GM23248 (cell line): ENCODE measurements at places on chromosomes 2 and 18. TPM values are rescaled to one million over a fixed set of nuclear protein-coding genes. Genes with fewer than 3 reads are reported as not detected.
A peak's percentile ranks its signal among the peaks of the same experiment; 100 is the strongest.

DNA sequence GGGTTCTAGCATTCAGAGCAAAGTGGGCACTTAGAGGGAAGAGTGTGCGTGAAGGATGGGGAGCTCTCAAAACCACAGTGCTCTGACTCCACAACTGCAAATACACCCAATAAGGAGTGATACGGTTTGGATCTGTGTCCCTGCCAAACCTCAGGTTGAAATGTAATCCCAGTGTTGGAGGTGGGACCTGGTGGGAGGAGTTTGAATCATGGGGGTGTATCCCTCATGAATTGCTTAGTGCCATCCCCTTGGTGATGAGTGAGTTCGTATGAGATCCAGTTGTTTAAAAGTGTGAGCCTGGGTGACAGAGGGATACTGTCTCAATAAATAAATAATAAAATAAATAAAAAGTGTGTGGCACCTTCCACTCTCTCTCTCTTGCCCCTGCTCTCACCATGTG lies 50.3 kb upstream of the CCDC85A start:
- no peak for DNase-seq

DNA sequence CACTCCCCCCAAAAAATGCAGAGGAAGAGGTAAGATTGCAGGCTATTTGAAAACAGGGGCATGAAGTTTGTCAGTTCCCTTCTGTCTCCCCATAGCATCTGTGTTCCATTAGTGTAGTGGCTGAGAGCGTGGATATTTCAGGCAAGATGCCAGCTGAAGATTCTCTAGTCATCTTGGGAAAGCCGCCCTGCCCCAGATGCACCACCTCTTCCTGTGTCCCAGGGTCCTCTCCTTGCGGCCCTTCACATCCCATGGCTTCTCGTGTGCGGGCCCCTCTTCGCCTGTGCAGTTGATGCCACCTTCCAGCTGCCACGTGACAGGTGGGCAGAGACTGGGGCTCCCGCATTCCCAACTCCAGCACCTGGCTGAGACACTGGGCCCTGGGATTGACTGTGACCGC lies 16.1 kb downstream of the TMEM127 start:
- DNase-seq: peak; percentile 91

DNA sequence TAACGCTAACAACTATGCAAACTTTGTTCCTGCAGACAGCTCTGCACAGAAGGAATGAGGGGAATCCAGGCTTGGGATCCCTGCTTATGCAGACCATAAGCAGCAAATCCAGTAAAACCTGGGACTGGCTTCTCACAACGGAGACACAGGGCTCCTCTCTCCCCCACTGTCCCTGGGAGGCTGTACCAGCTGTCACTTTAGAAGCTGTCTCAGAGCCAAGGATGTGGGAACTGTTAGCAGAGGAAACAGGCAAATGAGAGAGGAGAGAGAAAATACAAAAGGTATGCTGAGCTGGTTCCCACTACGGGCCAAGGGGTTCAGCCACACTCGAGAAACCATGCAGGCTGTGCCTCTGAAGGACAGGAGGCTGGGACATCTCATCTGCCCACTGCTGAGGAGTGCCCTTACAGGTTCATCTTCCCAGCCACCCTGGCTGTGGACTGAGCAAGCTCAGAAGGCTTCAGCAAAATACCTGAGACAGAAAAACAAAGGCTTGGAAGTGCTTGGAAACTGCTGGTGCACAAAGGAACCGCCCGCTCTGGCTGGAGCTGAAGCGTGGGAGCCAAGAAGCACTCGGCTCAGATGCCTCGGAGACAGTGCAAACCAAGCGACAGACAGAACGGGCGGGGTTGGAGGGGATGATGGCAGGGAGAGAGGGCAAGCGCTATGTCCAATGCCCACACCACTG lies 72.5 kb downstream of the FAM210A start:
- DNase-seq: peak; percentile 9

- no peak for DNase-seq
Measured at GRCh38 chr18:22858121-22858520, 75.0 kb upstream of the RBBP8 start.

- DNase-seq: no peak
Measured at GRCh38 chr2:26925100-26925791, 45.2 kb upstream of the MAPRE3 start.

GRCh38 chr18:2918761-2919550 lies 72.2 kb downstream of the EMILIN2 start:
- no peak for DNase-seq

DNA sequence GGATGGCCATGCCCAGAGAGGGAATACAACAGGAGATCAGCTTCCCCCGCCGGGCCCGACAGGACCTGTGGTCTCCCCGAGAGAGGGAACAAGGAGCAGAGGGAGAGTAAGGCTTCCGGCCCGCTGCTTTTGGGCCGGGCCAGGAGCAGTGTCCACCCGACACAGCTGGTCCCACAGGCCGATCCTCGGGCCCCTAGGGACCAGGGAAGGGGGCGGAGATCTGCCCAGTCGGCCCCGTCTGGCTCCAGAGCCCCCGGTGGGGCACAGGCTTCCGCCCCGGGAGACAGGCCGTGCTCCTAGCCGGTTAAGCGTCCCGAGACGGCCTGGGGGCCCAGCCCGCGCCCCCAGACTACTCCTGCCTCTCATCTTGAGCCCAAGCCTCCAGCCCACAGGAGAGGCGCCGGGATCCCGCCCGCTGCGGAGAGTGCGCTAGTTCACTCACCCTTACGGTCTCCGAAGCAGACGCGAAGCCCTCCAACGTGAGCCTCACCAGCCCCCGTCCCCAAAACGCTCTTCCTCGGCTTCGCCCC lies at the start of gene MCFD2:
TSS of gene MCFD2 (minus strand) at position 526 of the 530 bp plus-strand sequence. CDS start 6,635 bp downstream, outside the sequence.
- DNase-seq: peak; percentile 72

DNA sequence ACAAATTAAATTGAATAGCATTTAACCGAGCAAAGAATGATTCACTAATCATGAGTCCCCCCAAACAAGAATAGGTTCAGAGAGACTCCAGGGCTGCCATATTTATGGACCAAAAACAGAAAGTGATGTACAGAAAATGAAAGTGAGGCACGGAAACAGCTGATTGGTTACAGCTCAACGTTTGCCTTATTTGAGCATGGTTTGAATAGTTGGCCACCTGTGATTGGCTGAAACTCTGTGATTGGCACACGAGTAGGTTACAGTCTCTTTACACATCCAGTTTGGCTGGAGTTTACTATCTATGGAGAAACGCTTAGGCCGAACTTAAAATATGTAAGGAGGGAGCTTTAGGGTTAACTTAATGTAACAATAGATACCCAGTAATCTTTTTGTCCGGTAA lies 27.0 kb upstream of the DPYSL5 start:
- DNase-seq: no peak

- DNase-seq: no peak
Measured at GRCh38 chr2:6442252-6442985, 423.3 kb downstream of the CMPK2 start.

- DNase-seq: no peak
Measured at GRCh38 chr2:98927027-98927426, 9.0 kb downstream of the CRACDL start.

DNA sequence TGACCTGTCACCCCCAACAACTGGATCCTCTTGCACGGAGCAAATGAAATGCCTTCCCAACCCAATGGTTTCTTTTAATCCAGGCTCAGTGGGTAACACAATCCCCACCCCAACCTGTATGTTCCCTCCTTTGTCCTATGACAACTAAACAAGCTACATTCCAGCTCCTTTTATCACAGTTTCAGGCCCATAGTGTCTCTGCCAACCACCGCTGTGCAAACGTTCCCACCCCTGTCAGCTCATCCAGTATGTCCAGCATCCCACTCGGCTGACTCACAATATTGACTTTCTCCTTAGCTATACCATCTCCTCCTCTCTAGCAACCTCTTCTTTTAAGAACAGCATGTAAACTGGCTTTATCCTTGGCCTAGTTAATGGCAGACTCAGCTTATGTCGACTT lies 117.9 kb upstream of the PPP1CB start:
- DNase-seq: peak; percentile 92

GRCh38 chr2:95374451-95374920 lies 28.0 kb upstream of the FAHD2A start:
- DNase-seq: no peak

- no peak for DNase-seq
Measured at GRCh38 chr18:70276416-70277191, 12.2 kb upstream of the SOCS6 start.

- no peak for DNase-seq
Measured at GRCh38 chr2:132654968-132655367, 15.0 kb downstream of the LYPD1 start.

DNA sequence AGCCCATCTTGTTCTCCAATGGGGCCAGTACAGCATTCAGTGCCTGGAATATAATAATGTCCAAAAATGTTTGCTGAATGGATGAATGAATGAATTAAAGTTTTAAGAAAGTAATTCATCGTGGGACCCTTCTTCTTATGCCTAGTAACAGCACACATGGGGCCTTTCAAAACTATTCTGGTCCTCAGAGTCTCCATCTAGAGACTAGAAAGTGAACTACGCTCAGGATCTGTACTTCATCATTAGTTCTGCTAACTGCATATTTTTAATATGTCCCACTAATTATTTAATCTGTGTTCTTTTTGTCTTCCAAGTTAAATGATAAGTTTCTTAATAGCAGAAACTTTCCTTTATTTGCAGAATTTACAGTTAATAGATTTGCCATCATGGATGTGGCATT lies 172.5 kb downstream of the SMAD2 start:
- peak; percentile 30 for DNase-seq

- DNase-seq: no peak
Measured at GRCh38 chr2:133833746-133834145, 265.5 kb upstream of the NCKAP5 start.

DNA sequence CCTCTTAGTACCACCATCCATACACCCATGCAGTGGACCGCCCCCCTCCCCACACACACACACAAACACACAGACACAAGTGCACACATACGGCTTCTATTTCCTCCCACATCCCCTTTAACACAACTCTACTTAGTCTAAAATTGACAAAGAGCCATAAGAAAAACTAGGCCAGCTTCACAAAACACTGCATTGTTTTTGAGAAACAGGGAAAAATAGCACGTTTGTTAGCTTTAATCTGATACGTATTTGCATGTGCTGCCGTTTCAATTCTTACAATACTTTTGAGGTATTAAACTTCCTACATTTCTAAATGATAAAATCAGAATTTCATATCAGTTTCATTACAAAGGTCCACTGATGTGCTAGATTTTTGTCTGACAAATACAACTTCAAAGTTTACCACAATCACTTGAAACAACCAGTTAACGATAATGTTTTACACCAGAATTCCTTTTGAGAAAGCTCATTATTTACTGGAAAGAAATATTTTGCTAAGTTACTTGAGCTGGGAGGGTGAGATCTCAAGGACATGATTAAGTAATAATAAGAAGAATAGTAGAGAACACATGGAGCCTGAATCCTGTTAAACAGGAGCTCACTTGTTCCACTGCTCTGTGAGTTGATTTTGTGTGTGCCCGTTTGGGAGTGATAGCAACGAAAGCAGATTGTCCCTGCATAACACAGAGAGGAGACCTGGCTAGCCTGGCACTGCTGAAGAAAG lies 74.5 kb downstream of the MOGAT1 start:
- DNase-seq: no peak

- no peak for DNase-seq
Measured at GRCh38 chr2:15043336-15044058, 411.0 kb downstream of the LRATD1 start.

DNA sequence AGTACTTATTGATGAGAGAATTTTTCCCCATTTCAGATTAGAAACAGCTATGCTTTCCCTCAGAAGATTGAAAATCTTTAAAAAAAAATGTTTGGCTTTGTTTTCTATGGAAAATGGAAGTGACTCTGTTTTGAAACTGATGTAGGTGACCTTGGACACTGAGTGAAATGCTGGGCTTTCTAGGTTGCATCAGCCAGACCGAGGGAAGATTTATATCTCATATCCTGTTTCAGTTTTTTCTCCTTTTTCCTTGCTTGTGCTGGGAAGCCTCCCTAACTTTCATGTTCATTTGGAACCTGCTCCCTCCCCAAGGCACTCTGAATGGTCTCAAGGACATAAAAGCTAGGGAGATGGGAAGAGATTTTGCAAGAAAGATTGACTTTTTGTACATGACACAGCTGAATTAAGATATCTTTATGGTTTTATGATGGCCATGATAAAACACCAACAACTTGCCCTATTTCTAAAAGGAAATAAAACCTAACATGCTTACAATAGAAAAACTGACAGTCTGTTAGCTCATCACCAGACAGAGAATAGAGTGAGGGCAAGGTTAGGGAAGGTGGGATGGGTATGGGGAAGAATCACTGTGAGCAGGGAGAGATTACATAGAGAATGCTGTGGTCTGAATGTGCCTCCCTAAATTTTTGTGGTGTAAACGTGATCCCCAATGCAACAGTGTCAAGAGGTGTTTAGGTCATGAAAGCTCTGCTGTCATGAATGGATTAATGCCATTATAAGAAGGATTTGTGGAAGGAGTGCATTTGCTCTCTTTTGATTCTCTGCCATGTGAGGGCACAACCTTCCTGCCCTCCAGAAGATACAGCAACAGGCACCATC lies 249.7 kb downstream of the TPGS2 start:
- DNase-seq: peak; percentile 51

- DNase-seq: no peak
Measured at GRCh38 chr18:29531746-29532145, 1354.8 kb upstream of the CDH2 start.

DNA sequence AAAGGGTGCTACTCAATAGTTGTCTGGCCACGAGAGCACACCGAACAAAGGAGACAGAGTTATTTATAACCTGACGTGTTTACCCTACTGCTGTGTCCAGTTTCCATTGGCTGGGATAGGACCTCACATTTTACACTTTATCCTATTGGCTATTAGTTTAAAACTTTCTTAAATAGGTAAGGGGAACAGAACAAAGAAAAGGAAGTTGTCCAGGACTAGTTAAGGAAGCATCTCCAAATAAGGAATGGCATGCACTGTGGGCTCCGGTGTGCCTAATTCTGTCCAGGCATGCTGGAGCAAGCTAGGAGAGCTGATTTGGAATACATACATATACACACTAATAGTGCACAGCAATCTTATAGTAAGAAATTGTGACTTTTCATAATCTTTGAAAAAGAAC lies 72.2 kb downstream of the CAB39 start:
- DNase-seq: no peak

- no peak for DNase-seq
Measured at GRCh38 chr2:25190536-25190935, 22.2 kb upstream of the POMC start.

Gene TUBB8B
- not detected in 2 replicates for total RNA-seq

Gene CD207
- not detected in 2 replicates for total RNA-seq

Gene FBXO48
- total RNA-seq: 0.38 and 0.65 TPM in 2 replicates

Gene TMBIM1
- 178 and 214 TPM in 2 replicates for total RNA-seq

Gene CPS1
- 2.0 and 4.9 TPM in 2 replicates for total RNA-seq

Gene VWA3B
- not detected in 2 replicates for total RNA-seq

Gene FIGN
- 0.51 and 0.76 TPM in 2 replicates for total RNA-seq

Gene CAPN14
- 0.11 TPM in 1 of 2 replicates, not detected in the other for total RNA-seq

Gene CYB5A
- 21.5 and 55.0 TPM in 2 replicates for total RNA-seq
